Astrocyte of the hippocampus (primary cell): ENCODE measurements at places on chromosomes 1 and 21.

DNA sequence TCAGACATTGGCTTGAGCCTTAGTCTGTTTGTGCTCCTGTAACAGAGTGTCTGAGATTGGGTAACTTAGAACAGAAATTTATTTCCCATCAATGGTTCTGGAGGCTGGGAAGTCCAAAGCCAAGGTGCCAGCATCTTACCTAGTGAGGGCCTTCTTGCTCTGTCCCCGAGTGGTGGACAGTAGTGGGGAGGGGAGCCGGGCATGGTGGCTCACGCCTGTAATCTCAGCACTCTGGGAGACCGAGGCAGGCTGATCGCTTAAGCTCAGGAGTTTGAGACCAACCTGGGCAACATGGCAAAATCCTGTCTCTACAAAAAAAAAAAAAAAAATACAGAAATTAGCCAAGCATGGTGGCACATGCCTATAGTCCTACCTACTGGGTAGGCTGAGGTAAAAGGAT is 336.5 kb upstream of the VAMP3 start:
- no peak for DNase-seq

GRCh38 chr1:96934282-96934681 is 212.7 kb downstream of the PTBP2 start:
- peak; percentile 36 for DNase-seq

DNA sequence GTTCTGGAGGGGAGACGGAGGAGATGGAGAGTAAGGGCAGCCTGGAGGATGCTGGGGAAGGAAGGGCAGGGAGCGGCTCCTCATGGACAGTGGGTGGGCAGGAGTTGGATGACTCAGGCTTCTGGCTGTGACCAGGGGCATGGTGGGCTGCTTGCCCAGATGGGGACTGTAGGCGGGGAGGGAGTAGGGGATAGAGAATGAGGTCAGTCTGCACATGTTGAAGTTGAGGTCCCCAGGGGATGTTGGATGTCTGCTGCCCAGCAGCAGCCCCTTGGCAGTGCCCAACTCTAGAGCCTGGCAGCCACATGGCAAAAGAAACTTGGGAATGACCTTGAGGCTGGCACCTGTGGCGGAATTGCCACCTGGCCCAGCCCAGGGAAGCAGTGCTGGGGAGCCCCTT is 6.4 kb downstream of the SELENON start:
- DNase-seq, result peak; percentile 80

DNA sequence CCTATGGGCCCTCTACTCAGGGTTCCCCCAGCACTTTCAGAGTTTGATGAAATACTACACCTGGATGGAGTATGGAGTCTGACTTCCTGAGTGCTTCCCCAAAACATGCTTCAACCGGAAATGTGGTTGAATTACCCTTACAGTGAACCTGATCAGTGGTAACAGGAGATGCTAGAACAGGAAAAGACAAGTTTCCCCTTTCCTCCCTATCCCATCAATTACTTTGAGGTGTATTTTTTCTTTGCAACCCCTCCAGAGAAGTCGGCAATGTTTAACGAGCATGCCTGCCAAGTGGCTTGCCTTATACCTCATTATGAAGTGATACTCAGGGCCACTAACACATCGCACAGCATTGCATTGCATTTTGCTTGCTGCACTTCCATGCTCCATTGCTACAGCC is 7.0 kb downstream of the KRTAP15-1 start:
- no peak for DNase-seq

GRCh38 chr1:178574345-178574744 is 61.4 kb downstream of the TEX35 start:
- DNase-seq, result no peak

- DNase-seq, result no peak
Measured at GRCh38 chr1:2508180-2508579, 18.2 kb downstream of the PANK4 start.

- no peak for DNase-seq
Measured at GRCh38 chr21:45270306-45270821, 17.3 kb downstream of the POFUT2 start.

GRCh38 chr1:165854101-165854845 is 26.9 kb downstream of the UCK2 start:
- peak; percentile 82 for DNase-seq
